CD4-positive, alpha-beta T cell treated with Interleukin-1 beta for 1 hour (primary cell): ENCODE measurements at places on chromosomes 11 and 22.

GRCh38 chr11:110079726-110080125 is 13.5 kb upstream of the ZC3H12C start:
- DNase-seq: no peak

DNA sequence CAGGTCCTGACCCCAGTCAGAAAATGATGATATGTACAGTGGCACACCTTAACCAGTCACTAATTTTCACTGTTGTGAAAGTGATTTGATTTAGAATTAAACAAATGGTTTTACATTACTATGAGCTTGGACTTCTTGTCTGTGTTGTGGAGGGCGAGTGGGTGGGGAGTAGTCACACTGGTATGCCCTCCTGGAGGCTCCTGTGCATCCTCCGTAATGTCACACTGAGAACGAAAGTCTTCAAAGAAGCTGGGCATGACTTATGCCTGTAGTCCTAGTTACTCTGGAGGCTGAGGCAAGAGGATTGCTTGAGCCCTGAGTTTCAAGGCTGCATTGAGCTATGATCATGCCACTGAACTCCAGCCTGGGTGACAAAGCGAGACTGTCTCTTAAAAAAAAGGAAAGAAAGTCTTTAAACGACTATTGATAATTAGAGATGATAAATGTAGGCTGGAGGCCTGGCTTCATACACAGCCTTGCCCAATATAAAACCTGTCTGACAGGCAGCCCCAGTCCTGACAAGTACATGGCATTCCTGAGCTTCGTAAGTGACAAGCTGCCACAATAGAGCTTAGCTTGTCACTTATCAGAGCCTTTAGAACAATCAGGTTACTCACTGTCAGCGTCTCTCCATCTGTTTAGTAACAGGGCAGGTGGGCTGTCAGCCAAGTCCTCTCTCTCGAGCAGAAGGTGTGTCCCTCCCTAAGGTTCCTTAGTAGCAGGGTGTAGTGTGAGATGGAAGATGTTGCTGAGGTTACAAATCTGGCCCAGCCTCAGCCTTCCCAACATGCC is 5.0 kb upstream of the LIMK2 start:
- DNase-seq: no peak

DNA sequence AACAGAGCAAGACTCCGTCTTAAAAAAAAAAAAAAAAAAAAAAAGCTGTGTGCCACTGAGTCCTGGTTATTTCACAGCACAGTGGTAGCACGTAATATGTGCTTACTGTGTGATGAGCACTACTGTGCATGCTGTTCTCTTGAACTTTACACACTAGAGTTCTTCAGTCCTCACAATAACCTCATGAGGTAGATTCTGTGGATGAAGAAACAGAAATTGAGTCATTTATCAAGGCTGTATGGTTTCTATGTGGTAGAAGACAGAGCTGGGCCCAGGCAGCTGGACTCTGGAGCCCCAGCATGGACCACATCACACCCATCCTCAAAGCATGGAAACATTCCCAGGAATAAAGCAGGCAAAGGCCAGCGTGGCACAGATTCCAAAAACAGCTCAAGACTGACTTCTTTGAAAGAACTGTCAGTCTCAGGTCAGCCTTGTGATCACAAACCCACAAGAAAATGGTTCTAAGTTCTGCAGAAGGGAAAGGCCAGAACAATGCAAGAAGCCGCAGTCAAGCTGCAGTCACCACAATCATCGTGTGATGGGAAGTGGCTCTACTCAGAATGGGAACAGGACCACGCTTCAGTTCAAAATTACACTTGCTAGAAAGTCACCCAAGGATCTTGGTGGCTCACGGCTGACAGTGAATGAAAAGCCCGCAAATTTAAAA is 49.5 kb downstream of the MICAL3 start:
- DNase-seq: no peak

GRCh38 chr11:113184498-113184897 is 129.9 kb upstream of the TTC12 start:
- DNase-seq: no peak

GRCh38 chr11:63243533-63243932 is at the start of gene SLC22A25:
SLC22A25 (minus strand) TSS chr11:63243599; CDS start chr11:63229652, 13,947 bp downstream.
- DNase-seq: no peak

- no peak for DNase-seq
Measured at GRCh38 chr11:120019191-120019590, 118.7 kb downstream of the TRIM29 start.

- peak; percentile 36 for DNase-seq
Measured at GRCh38 chr22:37639771-37640590, 512 bp downstream of the SH3BP1 start.

DNA sequence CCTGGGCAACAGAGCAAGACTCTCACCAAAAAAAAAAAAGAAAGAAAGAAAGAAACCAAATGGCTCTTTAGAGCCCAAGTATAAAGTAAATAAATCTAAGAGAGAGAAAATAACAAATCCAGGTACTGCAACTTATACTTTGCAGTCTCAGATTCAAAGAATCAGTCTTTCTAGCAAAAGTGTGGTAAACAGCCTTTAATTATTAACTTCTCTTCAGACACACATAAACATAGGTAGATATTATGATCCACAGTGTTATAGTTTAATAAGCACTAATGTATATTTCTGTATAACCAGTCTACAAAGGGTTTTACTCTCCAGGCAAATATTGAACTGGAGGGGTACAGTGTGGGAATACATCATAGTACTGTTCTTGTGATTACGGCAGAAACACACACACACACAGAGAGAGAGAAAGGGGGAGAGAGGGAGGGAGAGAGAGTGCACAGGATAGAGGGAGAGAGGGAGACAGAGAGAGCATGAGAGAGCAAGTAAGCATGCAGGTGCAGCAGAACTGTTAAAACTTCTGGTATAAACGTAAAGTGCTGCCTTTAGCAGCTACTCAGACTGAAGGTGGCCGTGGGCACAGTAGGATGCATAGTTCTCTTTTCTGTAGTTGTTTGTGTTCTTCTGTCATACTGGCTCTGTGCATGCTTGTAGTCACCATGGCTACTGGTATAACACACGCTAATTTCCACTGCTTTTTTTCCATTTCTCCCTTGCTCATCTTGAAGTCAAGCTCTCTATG is 32.3 kb downstream of the MTMR2 start:
- DNase-seq: no peak

- no peak for DNase-seq
Measured at GRCh38 chr11:92692826-92693546, 276.5 kb upstream of the MTNR1B start.

DNA sequence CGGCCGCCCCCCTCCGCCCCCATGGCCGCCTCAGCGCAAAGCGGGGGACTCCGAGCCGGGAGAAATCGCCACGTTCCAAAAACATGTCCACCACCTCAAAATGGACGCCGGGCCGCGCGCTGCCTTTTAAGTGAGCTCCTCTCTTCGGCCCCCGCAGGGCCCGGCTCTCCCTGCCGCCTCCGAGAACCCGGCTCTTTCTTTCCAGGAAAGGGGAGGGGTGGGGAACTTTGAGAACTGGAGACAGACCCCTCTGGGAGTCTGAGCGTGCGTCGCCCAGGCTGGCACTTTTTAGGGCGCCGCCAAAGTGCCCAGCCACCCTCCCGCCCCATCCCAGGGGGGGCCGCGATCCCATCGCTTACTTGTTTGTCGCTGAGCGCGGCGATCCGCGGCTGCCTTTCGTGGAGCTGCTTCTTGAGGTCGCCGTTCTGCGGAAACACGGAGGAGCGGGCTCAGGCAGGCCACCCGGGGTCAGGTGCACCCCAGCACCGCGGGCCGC is 1.6 kb downstream of the PHF21B start:
- no peak for DNase-seq

GRCh38 chr11:128568166-128568778 is 19.1 kb downstream of the ETS1 start:
- DNase-seq: no peak

GRCh38 chr11:66275396-66275795 is 2.6 kb upstream of the CNIH2 start:
- DNase-seq: no peak

DNA sequence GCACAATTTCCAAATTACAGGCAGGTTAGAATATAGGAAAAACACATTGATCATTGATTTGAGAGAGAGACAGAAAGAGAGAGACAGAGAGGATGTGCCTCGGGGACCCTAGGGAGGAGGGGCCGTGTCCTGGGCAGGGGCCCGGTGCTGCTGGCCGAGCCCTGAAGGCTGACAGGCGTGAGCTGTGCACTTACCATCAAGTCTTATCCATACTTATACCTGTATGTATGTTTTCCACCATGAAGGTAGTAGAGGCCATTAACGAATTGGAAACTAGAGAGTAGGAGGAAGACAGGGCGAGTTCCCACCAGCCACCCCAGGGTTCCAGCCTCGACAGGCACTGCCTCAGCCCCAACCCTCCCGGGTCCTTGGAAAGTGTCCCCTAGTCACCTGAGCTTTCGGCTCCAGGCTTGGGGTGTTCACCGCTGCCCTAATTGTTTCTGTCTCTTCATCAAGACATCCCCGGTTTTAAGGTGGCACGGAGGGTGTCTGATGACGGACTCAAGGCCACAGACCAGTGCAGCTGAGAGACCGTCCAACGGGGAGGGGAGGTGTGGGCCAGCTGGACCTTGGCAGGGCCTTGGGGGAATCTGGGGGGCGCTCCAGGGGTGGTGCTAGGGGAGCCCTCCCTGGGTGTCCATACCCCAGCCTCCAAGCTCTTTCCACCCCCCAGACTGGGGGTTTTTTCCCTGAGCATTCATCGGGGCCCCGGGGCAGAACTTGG is 431.3 kb downstream of the TBC1D22A start:
- no peak for DNase-seq

- DNase-seq: no peak
Measured at GRCh38 chr11:91921974-91922373, 302.6 kb upstream of the FAT3 start.

- DNase-seq: no peak
Measured at GRCh38 chr11:61881397-61881796, 9.9 kb downstream of the FADS3 start.

GRCh38 chr11:114562166-114562916 is 2.7 kb upstream of the NXPE1 start:
- DNase-seq: no peak

GRCh38 chr22:50146439-50147238 is 23.9 kb upstream of the PANX2 start:
- DNase-seq: peak; percentile 8

- no peak for DNase-seq
Measured at GRCh38 chr11:69234740-69235710, 58.9 kb upstream of the MYEOV start.

GRCh38 chr11:9616042-9616675 is 42.7 kb downstream of the WEE1 start:
- DNase-seq: no peak

- DNase-seq: no peak
Measured at GRCh38 chr22:40040927-40041326, 46.2 kb downstream of the FAM83F start.

DNA sequence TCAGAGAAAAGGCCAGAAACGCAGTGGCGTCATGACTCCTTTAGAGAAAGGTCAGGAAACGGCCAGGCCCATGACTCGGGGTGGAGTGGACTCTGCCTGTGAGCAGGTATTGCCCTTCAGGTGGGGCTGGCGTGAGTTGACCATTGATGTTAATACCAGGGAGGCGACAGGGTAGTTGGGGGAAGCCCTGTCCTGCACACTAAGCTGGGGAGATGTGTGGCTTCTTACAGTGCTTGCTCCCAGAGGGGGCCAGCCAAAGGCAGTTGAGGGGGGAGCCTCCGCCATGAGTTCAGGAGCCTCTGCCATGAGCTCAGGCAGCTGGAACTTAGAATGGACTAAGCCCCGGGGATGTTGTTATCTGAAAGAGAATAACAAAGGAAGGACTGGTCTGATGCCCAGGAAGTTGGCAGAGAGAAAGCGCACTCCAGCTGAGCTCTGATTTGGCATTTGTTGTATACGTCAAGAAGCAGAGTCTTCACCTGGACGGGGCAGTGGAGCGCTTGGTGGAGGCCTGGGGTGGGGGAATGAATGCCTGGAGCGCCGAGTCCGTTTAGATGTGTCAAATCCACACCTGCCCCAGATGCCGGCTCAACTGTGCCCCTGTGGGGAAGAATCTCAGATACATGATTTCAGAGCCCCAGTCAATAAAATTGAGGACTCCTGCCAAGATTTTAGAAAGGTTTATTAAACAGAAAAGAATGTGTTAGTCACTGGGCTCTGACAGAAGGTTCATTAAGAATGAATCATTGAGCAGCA is 222.5 kb downstream of the TBC1D22A start:
- DNase-seq: no peak

GRCh38 chr22:49749885-49750510 is 77.7 kb downstream of the BRD1 start:
- no peak for DNase-seq

DNA sequence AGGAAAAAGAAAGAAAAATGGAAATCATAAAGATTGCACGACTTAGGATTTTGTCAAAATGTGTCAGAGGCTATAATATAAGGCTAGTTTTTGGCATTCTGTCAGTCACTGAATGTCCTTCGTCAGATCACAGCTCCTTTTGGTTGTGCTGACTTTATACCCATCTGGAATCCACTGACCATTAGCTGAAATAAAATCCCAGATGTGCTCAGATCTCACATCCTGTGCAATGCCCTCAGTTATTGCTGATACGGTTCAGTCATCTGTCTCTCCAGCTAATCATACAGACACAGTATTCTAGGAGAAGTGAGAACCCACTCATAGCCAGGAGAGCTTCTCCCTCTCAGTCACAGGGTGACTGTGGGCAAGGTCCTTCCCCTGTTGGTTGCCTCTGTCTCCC is 11.5 kb downstream of the CD44 start:
- DNase-seq: no peak

DNA sequence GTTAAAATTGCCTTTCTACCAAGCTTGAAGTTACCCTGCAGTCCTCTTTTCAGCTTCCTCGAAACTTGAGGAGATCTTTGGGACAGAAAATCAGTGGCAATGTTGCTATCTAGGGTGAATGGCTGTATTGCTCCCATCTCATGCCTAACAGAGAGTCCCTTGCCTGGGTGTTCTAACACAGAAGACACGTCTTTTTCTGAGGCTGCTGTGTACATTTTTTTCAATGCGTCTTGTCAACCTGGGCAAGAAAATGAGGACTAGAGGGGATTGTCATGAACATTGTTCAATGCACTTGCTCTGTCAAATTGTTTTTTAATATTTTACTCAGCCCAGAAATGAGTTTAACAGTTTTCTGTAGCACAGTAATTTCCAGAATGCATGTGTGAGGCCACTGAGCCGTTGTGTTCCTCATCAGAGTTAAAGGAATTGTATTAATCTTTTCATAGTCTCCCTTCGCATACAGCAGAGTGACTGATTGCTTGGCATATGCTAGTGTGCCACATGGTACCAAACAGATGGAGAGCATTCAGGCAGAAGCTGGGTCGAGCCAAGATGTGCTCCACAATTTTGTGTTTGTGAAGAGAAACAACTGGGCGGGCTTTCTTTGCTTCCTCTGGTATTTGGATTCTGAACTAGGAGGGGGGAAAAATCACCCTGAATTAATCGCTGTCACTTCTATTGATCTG is 86.0 kb downstream of the CASP12 start:
- no peak for DNase-seq

DNA sequence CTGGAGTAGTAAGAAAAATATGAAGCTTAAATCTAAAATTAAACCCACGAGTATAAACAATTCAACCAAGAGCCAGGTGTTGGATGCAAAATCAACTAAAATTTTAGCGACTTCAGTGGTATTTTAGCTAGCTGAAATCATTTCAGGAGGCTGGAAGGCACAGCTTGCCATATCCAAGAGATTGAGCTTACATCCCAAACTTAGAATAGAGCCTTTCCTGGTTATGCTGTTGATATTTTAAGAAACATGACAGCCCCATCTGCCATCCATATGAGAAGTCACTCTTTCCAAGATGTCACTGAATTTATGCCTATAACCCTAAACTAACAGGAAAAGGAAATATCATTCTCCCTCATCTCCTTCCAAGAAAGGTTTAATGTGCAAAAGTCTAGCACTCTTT is 334.0 kb downstream of the KCNA4 start:
- DNase-seq: no peak

GRCh38 chr11:6705905-6706535 is 22.9 kb upstream of the MRPL17 start:
- peak; percentile 13 for DNase-seq
